Progenitor cell of endocrine pancreas (in vitro differentiated cells): ENCODE measurements at places on chromosomes 5 and 9. TPM values are rescaled to one million over a fixed set of nuclear protein-coding genes. Genes with fewer than 3 reads are reported as not detected.

- DNase-seq = no peak
These were observed 468.1 kb downstream of the KCTD16 start for GRCh38 chr5:144638787-144639186.

Gene KIF24
- 9.1 and 10.0 TPM in 2 replicates for total RNA-seq

DNA sequence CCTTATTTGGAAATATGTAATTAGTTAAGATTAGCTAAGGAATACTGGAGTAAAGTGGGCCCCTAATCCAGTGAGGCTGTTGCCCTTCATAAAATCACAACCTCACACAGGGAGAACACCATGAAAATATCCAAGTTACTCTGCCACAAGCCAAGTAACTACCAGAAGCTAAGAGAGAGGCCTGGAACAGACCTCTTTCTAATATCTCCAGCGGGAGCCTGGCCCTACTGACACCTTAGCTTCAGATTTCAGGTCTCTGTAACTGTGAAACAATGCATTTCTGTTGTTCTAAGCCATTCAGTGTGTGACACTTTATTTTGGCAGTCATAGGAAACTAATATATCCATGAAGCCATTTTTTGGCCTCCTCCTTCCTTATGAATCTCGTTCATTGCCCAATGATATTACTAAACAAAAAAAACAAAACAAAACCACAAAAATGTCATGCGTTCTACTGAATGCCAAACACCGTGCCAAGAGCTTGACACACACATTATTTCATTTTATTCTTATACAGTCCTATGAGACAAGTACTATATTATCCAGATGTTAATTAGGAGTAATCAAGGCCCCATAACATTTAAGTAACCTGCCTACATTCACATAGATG is 699.0 kb downstream of the MAT2B start:
- DNase-seq = no peak

DNA sequence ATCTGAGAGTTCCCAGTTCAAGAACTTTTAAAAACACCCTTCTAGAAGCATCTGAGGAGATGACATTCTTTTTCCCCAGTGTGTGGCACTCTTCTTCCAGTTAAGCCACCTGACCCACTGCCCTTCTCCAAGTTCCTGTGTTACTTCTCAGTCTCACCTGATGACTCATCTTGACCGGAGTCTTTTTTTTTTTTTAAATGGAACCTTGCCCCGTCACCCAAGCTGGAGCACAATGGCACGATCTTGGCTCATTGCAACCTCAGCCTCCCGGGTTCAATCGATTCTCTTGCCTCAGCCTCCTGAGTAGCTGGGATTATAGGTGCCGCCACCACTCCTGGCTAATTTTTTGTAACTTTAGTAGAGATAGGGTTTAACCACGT is 224.1 kb upstream of the DAB2 start:
- DNase-seq = no peak

Gene SSNA1
- total RNA-seq = 52.5 and 59.1 TPM in 2 replicates

GRCh38 chr5:82622205-82622604 is 344.1 kb upstream of the RPS23 start:
- DNase-seq = no peak

DNA sequence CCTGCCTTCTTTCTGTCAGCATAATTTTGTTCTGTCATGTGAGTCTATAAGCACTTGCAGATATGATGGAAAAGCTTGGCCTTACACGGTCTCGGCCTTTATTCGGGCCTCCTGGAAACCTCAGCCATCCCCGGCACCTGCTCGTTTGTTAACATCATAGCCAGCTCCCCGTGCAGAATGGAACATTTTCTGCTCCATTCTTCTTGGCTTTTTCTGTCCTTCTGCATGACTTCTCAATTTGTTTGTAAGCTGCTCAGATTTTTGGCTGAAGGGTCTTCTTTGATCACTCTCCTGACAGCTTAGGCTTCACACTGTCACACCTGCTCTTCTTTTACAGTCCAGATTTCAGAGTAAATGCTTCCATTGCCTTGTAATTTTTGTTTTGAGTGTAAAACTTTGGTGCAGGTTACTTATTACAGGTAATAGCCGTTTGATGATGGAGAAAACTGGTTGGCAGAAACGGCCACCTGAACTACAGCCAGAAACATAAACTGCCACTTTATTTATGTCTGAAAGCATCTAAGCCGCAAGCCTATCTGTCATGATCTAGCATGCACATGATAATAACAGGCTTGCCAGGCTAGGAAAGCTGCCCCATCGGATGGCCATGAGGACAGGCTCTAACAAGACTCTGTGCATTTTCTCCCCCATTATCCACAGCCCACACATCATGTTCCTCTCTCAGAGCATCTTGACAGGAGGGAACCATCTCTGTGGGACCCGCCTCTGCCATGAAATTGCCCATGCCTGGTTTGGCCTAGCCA is 197.0 kb downstream of the AOPEP start:
- no peak for DNase-seq

Gene CNTFR
- 2.3 and 2.7 TPM in 2 replicates for total RNA-seq

- DNase-seq = no peak
These were observed 73.4 kb upstream of the NR4A3 start for GRCh38 chr9:99748266-99748665.

DNA sequence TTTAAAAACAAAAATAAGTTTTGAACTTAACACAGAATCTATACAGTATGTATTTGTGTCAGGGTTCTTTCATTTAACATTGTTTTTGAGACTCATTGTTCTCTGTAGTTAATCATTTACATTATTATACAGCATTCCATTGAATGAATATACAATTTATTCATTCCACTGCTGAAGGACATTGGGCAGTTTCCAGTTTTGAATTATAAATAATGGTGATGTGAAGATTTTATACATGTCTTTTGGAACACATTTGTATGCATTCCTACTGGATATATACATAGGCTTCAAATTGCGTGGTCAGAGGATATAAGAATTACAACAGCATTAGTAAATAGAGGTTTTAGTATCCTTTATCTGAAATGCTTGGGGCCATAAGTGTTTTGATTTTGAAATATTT is 72.0 kb downstream of the CEP120 start:
- no peak for DNase-seq

- no peak for DNase-seq
These were observed 90.0 kb downstream of the FGF18 start for GRCh38 chr5:171509467-171509866.

Gene PHYKPL
- total RNA-seq = 113 and 123 TPM in 2 replicates

DNA sequence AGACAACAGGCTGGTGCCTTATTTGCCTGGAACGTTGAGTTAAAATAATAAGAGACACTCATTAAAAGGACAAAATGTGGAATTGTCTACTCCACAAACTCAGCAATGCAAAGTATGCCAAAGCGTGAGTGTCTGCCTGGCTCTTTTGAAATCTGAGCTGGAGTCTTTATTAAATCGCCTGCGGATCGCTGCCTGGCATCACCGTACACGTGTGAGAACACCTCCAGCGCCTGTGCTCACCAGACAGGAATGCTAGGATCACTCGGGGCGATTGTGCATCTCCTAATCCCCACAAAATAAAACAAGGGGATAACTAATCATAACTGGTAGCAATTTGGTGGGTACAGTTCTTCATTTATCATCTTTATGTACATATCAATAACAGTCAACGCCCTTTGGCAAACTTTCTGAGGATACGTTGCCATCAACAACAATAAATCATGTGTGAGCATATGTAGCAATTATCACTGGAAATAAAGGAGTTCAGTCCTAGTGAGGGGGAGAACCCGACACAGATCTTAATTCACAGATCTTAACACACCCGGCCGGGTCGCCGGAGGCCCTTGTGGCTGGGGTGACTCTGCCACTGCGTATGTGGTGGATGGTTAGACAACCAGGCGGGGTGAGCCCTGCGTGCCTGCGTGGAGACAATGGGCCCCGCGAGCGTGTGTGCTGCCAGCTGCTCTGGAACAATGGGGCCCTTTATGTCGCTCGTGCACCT is 284.9 kb upstream of the IRX1 start:
- no peak for DNase-seq

Gene FGFR4
- total RNA-seq = 244 and 258 TPM in 2 replicates

DNA sequence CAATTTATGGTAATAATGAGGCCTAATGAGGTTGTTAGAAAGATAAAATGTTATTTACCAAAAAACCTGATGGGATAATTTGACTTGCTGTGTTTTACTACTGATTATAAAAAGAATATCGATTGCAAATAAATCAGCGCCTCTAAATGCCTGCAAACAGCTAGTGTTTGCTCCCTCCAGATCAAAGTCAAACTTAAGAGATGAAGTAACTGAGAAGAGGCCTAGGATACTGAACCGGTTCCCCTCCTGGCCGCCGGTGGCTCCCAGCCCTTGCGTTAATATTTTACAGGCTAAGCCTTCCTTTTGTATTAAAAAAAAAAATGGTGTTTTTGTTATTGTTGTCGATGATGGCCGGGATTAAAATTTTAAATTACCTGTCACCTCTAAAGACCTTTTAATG is 2.6 kb downstream of the IRX1 start:
- DNase-seq = no peak

GRCh38 chr5:51495672-51496071 is 112.4 kb downstream of the ISL1 start:
- no peak for DNase-seq

GRCh38 chr5:63483338-63483737 is 478.9 kb downstream of the HTR1A start:
- no peak for DNase-seq

- no peak for DNase-seq
These were observed 695.1 kb downstream of the NR2F1-AS1 start for GRCh38 chr5:92885950-92886349.

DNA sequence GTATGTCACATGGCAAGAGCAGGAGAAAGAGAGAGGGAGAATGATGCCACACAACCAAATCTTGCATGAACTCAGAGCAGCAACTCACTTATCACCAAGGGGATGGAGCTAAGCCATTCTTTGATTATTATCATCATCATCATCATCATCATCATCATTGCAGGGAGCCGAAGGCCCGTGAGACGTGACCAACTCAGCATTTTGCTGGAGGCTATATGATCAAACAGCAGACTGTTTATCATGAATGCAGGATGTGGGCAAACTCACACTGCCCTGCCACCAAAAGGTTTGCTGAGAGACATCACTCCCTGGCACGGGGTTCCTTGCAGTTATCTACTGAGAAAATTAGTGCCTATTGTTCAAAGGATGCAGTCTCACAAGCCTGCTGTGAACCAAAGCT is 8.6 kb upstream of the ZNF169 start:
- DNase-seq = no peak

Gene KCTD16
- total RNA-seq = 21.2 and 24.3 TPM in 2 replicates

Gene NFIB
- 15.3 and 15.5 TPM in 2 replicates for total RNA-seq

GRCh38 chr5:110625376-110625999 is 101.0 kb downstream of the TMEM232 start:
- DNase-seq = no peak

GRCh38 chr5:4244306-4244705 is 648.7 kb downstream of the IRX1 start:
- no peak for DNase-seq
